Neural cell (in vitro differentiated cells): ENCODE measurements at places on chromosomes 13 and 19. TPM values are rescaled to one million over a fixed set of nuclear protein-coding genes. Genes with fewer than 3 reads are reported as not detected.

The ZNF155 gene
- 17.5 and 21.2 TPM in 2 replicates for polyA plus RNA-seq

The ZNF556 gene
- 0.14 and 0.28 TPM in 2 replicates for polyA plus RNA-seq

The AP3D1 gene
- 60.7 and 88.2 TPM in 2 replicates for polyA plus RNA-seq

The ERVK3-1 gene
- 137 and 141 TPM in 2 replicates for polyA plus RNA-seq

The C13orf42 gene
- not detected in 2 replicates for polyA plus RNA-seq

The ZNF135 gene
- polyA plus RNA-seq: 13.7 and 17.2 TPM in 2 replicates

The ZNF132 gene
- polyA plus RNA-seq: 0.77 and 1.0 TPM in 2 replicates

The IGFL2 gene
- not detected in 2 replicates for polyA plus RNA-seq

The LGALS7 gene
- not detected in 2 replicates for polyA plus RNA-seq

The KCNJ14 gene
- polyA plus RNA-seq: 1.1 and 1.6 TPM in 2 replicates

The IGSF23 gene
- polyA plus RNA-seq: not detected in 2 replicates

The EBI3 gene
- not detected in 2 replicates for polyA plus RNA-seq

The HCN2 gene
- polyA plus RNA-seq: 4.7 and 6.4 TPM in 2 replicates

The LILRB3 gene
- not detected in 2 replicates for polyA plus RNA-seq

The SHISA2 gene
- polyA plus RNA-seq: 2.3 and 2.7 TPM in 2 replicates

The LAIR1 gene
- polyA plus RNA-seq: not detected in 2 replicates

The ANKLE1 gene
- 9.3 and 12.4 TPM in 2 replicates for polyA plus RNA-seq

The IL4I1 gene
- polyA plus RNA-seq: not detected in 2 replicates

The B3GNT8 gene
- not detected in 2 replicates for polyA plus RNA-seq

The ZNF100 gene
- 5.8 and 7.9 TPM in 2 replicates for polyA plus RNA-seq

The CCDC70 gene
- polyA plus RNA-seq: not detected in 2 replicates

The CYP2F1 gene
- polyA plus RNA-seq: not detected in 2 replicates

The DAPK3 gene
- polyA plus RNA-seq: 100 and 118 TPM in 2 replicates

The SERTAD1 gene
- 3.3 and 5.1 TPM in 2 replicates for polyA plus RNA-seq

The UGGT2 gene
- polyA plus RNA-seq: 31.1 and 35.3 TPM in 2 replicates

The SHKBP1 gene
- 3.8 and 6.3 TPM in 2 replicates for polyA plus RNA-seq

The DPRX gene
- polyA plus RNA-seq: not detected in 2 replicates

The KANK2 gene
- 0.25 and 0.26 TPM in 2 replicates for polyA plus RNA-seq

The CNMD gene
- 2.2 TPM in 1 of 2 replicates, not detected in the other for polyA plus RNA-seq

The RNF113B gene
- not detected in 2 replicates for polyA plus RNA-seq

The SNRPA gene
- polyA plus RNA-seq: 29.9 and 37.9 TPM in 2 replicates

The ZNF699 gene
- 13.5 and 21.7 TPM in 2 replicates for polyA plus RNA-seq

The LILRB2 gene
- polyA plus RNA-seq: not detected in 2 replicates

The CLEC17A gene
- polyA plus RNA-seq: not detected in 2 replicates

The ONECUT3 gene
- 0.45 and 1.6 TPM in 2 replicates for polyA plus RNA-seq

The NLRP7 gene
- polyA plus RNA-seq: not detected in 2 replicates
